ENCODE measurements at places on chromosomes 13 and 19.
A peak's percentile ranks its signal among the peaks of the same experiment; 100 is the strongest.

DNA sequence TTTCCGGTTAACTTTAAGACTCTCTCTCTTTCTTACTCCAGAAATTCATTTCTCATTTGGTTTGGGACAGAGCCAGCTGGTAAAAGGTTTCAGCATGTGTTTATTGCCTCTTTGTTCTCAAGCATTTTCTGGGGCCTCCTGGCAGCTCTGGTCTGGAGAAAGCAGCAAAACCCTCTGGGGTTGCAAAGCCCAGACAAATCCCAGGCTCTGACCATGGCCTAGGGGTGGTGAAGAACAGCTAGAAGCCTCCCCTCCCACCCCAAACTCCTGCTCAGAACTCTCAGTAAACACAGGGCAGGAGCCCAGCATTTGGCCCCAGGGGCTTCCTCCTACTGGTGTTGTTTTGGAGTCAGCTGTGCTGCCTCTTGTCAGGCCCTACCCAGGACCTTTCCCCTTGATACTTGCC lies 124.2 kb upstream of the SERP2 start:
- DNase-seq, result no peak

DNA sequence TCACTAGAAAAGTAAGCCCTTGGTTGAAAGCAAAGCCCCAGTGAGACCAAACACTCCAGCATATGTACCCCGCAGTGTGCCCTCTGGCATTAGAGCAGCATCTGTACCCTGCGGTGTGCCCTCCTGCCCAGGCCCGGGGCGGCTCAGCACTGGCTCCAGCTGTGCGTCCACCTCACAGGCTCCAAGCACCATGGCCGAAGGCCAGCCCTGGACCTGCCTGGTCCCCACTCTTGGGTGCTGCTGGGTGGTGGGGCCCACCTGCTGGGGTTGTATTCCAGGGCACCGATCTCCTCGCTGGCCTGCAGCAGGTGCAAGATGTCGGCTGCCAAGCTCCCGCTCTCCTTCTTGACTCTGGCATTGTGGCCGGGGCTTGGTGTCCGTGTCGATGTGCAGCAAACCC lies 230.2 kb downstream of the TUBA3C start:
- DNase-seq, result no peak

DNA sequence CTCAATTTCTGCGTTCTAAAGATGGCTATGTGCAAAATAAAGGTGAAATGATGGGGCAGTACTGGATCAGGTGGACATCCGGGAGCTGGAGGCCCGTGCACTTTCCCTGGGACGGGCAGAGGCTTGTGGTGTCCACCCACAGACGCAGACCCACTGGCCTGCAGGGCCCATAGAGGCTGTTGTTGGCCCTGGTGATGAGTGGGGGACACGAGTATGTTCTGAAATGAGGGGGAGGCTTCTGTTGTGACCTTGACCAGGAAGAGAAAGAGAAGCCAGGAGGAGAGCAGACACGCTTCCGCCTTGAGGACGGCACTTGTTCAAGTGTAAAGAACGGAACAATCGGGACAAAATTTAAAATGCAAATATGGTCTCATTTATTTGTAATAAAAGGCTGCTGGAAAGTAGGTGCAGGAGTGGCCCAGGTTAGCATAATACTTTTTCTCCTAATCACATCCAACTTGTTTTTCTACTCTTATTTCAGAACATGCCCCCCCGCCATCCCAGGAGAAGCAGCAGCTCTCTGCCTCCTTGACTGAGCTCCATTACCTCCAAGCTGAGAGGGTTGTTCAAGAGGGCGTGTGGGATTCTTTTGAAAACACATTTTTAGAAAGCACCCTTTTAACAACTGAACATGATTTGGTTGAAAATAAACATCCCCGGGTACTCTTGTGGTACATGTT lies 27.1 kb downstream of the ATP11A start:
- DNase-seq, result no peak

DNA sequence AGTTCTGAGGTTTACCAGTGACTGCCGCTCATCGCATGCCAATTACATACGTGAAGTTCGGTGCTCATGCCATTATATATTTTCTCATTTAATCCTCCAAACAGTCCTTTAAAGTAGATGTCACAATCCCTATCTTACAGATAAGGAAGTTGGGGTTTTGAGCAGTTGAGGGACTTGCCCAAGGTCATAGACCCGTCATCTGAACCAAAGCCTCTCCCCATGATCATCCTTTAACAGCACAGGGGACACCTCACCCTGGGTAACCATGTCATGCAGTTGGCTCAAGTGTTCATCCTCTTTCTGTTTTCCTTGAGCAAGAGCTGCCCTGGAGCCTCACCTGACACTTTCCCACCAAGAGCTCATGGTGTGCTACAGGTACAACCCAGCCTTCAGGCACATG lies 69.1 kb downstream of the HSPH1 start:
- DNase-seq, result no peak

DNA sequence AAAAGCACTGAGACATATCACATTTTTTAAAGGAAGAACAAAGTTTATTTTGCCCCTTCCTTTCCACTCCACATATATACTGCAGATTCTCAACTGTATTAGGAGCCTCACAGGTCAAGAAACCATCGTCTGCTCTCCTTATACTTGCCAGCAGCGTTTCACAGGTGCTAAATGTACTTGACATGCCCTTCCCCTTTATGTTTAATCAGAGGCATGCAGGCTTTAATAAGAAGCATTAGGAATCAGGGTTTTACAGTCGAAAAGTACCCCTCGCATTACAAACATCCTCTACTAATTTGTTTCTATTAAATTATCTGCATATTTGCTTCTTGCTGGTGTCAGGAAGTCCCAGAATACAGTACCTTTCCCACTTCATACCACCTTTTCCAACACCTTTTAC lies 3.7 kb upstream of the RAP2A start:
- no peak for DNase-seq

DNA sequence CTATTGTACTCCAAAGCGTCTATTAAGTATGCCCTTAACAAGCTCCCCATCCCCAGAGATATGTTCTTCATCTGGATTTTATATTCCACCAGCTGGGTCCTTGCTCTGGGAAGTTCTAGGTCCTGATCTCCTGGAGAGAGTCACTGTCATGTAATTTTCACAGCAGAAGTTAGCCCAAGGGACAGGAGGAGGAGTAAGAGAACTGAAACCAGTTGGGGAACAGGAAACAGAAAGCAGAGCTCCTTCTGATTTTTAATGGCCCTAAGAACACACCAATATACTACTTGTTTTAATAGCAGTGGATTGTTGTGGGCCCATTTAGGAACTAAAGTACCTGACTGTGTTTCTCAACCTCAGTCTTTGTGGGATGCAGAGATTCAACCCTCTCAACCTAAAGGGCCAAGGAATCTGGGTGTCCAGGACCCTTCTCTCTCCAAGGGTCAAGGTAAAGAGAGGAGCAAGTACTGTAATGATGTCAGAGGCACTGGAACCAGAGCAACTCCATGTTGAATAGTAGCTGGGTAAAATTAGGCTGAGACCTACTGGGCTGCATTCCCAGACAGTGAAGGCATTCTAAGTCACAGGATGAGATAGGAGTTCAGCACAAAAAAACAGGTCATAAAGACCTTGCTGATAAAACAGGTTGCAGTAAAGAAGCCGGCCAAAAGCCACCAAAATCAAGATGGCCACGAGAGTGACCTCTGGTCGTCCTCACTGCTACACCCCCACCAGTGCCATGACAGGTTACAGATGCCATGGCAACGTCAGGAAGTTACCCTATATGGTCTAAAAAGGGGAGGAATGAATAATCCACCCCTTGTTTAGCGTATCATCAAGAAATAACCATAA lies 8.1 kb upstream of the FPR3 start:
- no peak for DNase-seq

DNA sequence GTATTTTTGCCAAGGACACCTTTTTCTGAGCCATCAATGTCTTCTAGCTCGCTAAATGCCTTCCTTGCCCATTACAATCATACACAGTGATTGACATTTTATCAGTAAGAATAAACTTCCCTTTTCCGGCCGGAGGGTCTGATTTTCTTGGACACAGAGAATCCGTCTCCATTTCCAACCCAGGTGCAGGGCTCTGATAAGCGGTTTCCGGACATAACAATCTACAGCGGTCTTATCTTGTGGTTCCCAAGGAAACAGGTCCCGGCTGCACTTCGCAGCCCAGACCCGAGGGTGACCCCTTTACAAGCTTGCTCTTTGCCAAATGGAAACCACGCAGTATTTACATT lies 5.1 kb upstream of the ZNF77 start:
- no peak for DNase-seq

- DNase-seq, result no peak
Measured at GRCh38 chr13:96527497-96527896, 437.6 kb downstream of the HS6ST3 start.

DNA sequence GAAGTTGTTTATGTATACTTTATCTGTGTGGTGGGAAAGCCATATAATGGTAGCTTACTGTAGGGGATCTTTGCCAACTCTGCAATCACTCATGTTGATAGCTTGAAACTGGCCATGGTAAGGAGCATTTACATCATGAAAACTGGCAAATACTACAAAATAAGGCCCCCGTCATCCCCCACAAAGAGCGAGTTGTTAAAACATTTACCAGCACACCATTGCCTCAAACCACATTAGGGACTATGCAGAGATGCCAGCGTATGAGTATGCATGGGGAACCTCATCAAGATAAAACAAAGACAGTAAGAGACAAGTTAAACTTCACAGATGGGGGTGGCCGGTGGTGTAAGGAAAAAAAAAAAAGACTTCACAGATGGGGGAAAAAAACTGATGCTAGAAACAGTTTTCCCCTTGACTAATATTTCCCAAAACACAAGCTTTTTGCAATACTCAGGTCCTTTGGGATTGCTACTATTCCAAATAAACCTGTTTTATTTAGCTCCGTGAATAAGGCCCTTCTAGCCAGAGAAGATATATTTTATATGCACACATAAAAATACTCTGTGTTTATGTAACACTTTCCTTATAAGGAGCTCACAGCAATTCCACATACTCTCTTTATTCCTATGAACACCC lies 70.6 kb upstream of the SERP2 start:
- no peak for DNase-seq

- DNase-seq, result no peak
Measured at GRCh38 chr13:47555235-47555634, 445.8 kb downstream of the SUCLA2 start.

- DNase-seq, result no peak
Measured at GRCh38 chr13:80477661-80478443, 136.9 kb upstream of the SPRY2 start.

- peak; percentile 87 for DNase-seq
Measured at GRCh38 chr19:35013041-35013819, 13.1 kb downstream of the GRAMD1A start.

- peak; percentile 36 for DNase-seq
Measured at GRCh38 chr19:35206379-35206778, 22.2 kb downstream of the FAM187B start.

GRCh38 chr13:40180776-40181175 lies 485.7 kb downstream of the FOXO1 start:
- DNase-seq, result no peak

DNA sequence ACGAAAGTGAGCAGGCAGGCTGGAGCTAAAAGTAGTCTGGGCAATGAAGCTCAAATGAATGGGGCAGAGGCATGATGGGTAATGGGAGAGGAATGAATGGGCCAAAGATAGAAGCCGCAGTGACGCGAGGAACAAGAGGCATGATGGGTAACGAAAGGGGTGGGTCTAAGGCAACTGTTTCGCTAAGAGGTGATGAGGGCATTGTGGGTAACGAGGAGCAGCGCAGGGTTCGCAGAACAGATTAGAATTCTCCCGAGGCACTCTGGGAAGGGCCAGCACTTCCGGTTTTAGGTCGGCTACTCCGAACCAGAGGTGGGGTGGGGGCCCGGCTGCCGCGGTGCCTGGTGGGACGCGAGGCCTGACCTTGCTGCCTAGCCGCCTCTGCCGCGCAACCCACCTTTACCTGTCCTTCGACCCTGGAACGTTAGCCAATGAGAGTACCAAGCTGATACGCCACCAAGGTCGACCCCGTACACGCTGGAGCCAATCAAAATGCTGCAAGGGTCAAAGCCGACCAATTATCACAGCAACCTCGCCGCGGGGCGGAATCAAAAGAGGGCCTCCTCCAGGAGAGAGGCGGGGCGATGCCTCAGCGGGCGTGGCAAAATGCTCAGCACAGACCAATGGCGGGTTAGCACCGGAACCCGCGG lies 563 bp upstream of the TOMM40 start:
- DNase-seq, result peak; percentile 100

GRCh38 chr13:89783221-89783755 lies 1564.2 kb upstream of the MIR17HG start:
- DNase-seq, result no peak

GRCh38 chr13:38328699-38329098 lies 21.0 kb upstream of the UFM1 start:
- no peak for DNase-seq

GRCh38 chr19:49718511-49718910 lies 27.6 kb downstream of the CPT1C start:
- no peak for DNase-seq

DNA sequence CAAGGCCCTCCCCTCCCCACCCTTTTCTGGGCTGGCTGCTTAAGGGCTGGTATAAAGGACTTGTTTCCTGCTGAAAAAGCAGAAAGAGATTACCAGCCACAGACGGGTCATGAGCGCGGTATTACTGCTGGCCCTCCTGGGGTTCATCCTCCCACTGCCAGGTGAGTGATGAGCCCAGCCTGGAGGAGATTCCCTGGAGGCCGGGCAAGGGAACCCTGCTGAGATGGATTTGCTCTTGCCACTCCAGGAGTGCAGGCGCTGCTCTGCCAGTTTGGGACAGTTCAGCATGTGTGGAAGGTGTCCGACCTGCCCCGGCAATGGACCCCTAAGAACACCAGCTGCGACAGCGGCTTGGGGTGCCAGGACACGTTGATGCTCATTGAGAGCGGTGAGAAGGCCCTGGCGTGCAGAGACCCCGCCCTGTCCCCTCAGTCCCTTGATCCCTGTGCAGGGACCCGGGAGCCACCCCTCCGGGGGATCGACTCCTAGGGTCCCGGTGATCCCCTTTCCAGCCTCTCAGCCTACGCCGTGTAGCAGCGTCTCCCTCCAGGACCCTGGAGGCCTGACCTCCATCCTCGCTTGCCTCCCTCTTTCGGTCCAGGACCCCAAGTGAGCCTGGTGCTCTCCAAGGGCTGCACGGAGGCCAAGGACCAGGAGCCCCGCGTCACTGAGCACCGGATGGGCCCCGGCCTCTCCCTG lies at the start of gene CD177:
CD177 (plus strand) TSS at position 81 of the 699 bp plus-strand sequence; CDS start at position 110, 29 bp downstream.
- DNase-seq, result no peak

- DNase-seq, result peak; percentile 54
Measured at GRCh38 chr19:46776927-46777911, 11.2 kb downstream of the SLC1A5 start.

DNA sequence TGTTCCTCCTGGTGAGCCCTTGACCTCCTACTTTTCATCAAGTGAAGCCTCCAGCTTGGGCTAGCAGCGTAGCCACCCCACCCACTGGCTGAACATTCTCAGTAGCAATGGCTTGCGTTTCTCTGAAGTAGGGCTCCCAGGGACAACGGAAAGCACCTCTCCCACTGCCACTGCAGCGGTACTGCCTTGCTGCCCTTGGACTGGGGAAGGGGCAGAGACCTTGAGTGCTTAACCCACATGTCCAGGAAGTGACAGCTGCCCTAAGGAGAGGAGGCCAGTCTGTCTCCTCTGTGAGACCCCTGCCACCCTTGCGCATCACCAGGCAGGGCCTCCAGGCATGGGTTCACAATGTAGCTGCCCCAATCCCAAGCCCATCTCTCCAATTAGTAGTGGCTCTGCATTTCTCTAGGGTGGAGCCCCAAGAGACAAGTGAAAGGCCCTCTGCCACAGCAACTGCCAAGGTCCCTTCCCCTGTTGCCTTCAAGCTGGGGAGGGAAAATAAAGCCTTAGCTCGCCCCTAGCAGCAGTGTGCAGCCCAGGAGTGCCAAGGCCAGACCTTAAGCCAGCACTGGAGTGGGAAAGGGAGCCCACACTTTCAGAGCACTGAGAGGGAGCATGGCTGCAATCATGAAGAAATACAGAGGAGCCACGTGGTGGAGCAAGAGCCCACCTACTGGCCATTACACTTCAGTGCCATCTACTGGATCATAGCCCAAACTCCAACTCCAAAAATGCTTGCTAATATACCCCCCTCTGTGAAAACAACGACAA lies 175.9 kb upstream of the TRPC4 start:
- DNase-seq, result no peak

All from stimulated activated naive CD8-positive, alpha-beta T cell treated with anti-CD3 and anti-CD28 coated beads, Interleukin-15, Interleukin-2, amounts not matched to agents 100 U/mL and 50 U/mL, for 24 hours (primary cell).